ENCODE measurements at places on chromosomes 4 and X.

GRCh38 chr4:18394656-18395055 lies 373.1 kb upstream of the LCORL start:
- H3K27me3 ChIP-seq = peaks cover 4% of the 10 kb centered on the region
- no peak for DNase-seq

DNA sequence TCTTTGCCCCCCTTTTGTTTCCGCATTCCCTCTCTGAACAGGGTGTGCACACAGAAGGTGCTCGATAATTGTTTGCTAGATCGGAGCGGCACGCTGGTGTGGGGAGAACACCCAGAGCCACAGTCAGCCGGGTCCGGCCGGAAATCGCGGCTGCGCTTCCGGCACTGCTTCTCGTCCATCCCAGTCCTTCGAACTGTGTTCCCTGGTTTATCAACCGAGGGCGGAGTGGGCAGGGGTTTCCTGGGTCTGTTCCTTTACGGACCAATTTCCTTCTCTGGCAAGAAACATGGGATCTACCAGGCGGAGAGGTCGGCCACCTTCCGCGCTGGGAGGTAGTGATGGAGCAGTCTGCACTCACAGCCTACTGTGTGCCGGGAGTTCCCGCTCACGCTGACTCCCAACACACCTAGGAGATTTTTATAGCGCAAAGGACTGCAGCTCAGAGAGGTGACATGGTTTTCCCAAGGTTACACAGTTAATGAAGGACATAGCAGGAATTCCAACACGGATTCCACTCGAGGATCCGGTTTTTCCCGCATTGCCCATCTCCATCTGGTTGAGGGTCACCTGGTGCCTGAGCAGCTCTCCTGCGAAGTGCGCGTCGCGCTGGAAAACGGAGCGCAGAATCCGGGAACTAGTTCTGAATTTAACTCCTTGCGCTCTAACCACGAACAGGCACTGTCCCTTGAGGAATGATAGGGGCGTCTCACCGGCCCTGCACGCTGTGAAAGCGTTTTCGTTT lies 6.8 kb downstream of the MSX1 start:
- peaks cover 20% of the 10 kb centered on the region for H3K36me3 ChIP-seq
- H3K4me3 ChIP-seq = peak overlapping the region; percentile 89
- peaks cover 31% of the 10 kb centered on the region for H3K4me1 ChIP-seq
- H3K27ac ChIP-seq = peak overlapping the region; percentile 68
- peak; percentile 74 for DNase-seq
- H3K27me3 ChIP-seq = peaks cover 56% of the 10 kb centered on the region

DNA sequence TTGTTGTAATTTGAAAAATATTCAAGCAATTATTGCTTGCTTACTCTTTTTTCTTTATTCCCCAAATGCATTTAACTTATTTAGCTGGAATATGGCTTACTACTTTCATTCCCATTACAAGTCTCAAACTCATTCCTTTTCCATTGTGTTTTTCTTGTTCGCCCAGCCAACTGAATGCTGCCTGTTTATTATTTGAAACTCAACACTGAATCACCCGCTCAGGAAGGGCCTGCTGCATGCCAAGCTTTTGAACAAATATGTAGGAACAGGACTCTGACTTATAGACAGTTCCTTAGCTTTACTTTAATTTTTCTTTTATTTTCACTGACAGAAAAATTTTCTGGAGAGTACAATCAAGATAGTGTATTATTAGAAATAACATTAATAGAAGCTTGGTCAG lies 12.9 kb downstream of the PCDH18 start:
- DNase-seq = no peak
- H3K27me3 ChIP-seq = no peaks in the 10 kb centered on the region
- no peak overlapping the region for H3K4me3 ChIP-seq
- H3K36me3 ChIP-seq = peaks cover 24% of the 10 kb centered on the region
- H3K4me1 ChIP-seq = peaks cover 9% of the 10 kb centered on the region
- no peak overlapping the region for H3K27ac ChIP-seq

DNA sequence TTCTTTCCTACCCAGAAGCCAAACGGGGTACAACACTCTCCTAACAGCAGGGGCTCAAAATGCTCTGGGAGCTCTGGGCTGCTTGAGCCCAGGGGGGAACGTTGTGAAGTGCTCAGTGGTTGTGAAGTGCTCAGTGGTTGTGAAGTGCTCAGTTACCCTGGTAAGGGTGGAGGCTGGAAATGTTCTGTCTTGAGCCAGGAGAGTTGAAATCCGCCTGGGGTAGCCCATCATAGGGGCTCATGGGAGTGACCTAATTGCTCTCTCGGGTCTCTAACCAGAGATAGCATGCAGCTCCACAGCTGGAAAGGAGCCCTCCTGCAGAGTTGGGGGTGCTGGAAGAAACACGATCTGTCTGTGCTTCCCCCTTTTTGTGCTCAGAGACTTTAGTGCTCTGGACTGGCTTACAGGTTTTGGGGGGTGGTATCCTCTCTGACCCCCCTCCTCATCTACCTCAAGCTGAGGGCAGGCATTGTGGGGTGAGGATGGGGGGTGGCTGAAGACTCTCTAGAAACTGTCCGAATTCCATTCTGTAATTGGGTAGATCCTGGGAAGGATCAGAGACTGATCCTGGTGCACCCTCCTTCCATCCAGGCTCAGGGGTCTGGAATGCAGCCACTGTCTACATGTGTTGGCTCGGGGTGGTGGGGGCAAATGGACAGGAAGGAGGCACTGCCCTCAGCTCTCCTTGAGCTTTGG lies 2.7 kb downstream of the EFNB1 start:
- peak overlapping the region; percentile 95 for H3K4me3 ChIP-seq
- peak; percentile 36 for DNase-seq
- peaks cover 11% of the 10 kb centered on the region for H3K4me1 ChIP-seq
- no peaks in the 10 kb centered on the region for H3K27me3 ChIP-seq

DNA sequence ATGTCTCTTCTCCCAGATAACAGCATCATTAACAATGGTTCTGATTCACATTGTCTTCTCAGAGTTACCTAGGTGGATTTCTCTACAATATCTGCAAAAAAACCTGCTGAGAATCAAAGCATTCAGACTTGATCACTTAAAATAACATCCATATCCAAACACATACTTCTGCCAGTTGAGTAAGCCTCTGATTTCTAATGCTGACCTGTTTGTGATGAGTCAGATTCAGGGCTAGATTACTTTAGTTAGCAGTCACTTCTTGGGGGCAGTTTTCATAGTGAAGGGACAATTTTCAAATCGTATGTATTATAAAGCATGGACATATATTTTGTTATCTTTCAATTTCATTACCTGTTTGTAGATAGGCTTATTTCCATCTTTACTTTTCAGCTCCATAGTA lies 35.5 kb downstream of the CCNI start:
- peaks cover 21% of the 10 kb centered on the region for H3K36me3 ChIP-seq
- H3K4me3 ChIP-seq = no peak overlapping the region
- no peak for DNase-seq
- H3K27me3 ChIP-seq = no peaks in the 10 kb centered on the region
- H3K4me1 ChIP-seq = peaks cover 9% of the 10 kb centered on the region
- H3K27ac ChIP-seq = no peak overlapping the region

- H3K4me3 ChIP-seq = no peak overlapping the region
- no peaks in the 10 kb centered on the region for H3K27me3 ChIP-seq
- H3K4me1 ChIP-seq = no peaks in the 10 kb centered on the region
- no peaks in the 10 kb centered on the region for H3K36me3 ChIP-seq
Observed at GRCh38 chr4:45484740-45485139, 639.1 kb downstream of the GABRG1 start.

DNA sequence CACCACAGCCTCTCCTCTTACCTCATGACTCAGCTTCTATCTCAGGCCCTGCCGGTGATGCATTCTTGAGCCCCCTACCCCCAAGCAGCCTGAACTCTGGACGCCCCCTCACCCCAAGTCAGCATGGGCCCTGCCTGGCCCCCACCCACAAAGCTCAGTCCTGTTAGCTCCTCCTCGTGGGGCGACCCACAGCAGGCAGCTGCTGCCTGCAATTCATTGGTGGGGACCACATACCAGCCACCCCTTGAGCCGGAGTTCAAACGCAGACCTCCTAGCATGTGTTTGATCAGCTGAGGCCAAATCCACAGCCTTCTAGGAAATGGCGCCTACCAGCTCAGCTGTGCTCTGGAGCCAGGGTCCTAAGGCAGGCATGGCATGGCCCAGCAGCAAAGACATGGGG lies 111.8 kb downstream of the EFNB1 start:
- peak; percentile 60 for DNase-seq
- no peaks in the 10 kb centered on the region for H3K27me3 ChIP-seq
- H3K4me3 ChIP-seq = no peak overlapping the region
- peaks cover 13% of the 10 kb centered on the region for H3K4me1 ChIP-seq
- H3K36me3 ChIP-seq = no peaks in the 10 kb centered on the region

- DNase-seq = no peak
- no peak overlapping the region for H3K4me3 ChIP-seq
- H3K36me3 ChIP-seq = no peaks in the 10 kb centered on the region
- H3K4me1 ChIP-seq = peaks cover 24% of the 10 kb centered on the region
Observed at GRCh38 chr4:41200486-41201017, 13.8 kb downstream of the APBB2 start.

All from type B pancreatic cell (in vitro differentiated cells).